ENCODE measurements at places on chromosomes 3 and 15.

DNA sequence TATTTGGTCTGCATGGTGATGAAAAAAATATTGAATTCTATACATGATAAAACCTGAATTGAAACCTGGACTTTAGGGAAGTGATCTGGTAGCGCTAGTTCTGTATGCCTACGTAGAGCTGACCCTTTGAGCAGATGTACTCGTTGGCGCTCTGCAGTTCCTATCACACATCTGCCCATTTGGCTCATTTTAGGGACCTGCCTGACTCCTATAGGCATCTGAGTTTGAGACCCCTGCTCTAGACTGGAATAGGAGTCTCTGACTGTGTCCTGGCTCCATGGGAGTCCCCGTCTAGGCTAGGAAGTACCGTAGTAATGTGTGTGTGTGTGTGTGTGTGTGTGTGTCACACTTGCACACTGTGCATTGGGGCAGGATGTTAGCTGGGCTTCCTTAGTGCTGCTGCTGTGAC lies 21.2 kb downstream of the STARD5 start:
- DNase-seq = no peak

- no peak for DNase-seq
Observed at GRCh38 chr3:154598166-154598565, 168.2 kb upstream of the GPR149 start.

DNA sequence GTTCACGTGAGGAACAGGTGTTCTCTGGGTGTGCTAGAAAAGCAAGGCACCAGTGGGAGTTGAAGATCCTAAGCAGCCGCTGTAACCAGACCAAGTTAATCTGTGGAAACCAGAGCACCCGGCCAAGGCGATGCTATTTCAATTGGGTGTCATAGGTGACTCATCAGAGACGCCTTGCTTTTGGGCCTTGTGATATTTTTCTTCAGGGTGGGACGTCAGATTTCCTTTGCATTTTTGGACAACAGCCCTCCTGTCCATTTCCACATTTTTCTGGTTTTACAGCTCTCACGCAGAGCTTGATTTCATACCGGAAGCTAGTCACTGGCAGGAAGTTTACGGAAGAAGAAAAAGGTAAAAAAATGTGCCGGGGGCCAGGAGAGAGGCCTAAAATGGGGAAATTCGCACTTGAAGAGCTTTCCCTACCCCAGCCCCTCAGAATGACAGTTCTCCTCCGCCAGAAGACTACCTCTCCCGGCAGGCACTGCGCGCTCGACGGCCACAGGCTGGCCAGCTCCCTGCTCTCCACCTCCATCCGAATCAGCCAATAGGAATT lies 471 bp upstream of the KBTBD8 start:
- no peak for DNase-seq

- peak; percentile 39 for DNase-seq
Observed at GRCh38 chr3:54146506-54147239, 24.3 kb downstream of the CACNA2D3 start.

- DNase-seq = peak; percentile 31
Observed at GRCh38 chr3:57397175-57398026, 104.9 kb upstream of the ASB14 start.

DNA sequence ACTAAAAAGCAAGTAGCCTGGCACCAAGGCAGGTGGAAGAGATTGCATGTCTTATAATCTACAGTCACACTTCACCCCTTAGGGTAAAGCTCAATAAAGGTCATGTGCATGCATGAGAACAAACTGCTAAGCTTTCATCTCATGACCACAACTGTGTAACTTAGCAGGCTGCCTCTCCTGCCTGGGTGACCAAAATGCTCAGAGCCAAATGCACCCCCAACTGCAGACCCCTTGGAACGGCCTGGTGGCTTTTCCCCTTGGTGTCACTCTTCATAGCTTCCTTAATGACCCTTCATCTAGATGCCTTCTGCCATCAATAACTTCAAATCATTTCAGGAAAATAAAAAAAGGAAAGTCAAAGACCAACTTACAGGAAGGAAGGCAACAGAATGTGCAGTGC lies 88.1 kb downstream of the ADAMTS17 start:
- DNase-seq = no peak

DNA sequence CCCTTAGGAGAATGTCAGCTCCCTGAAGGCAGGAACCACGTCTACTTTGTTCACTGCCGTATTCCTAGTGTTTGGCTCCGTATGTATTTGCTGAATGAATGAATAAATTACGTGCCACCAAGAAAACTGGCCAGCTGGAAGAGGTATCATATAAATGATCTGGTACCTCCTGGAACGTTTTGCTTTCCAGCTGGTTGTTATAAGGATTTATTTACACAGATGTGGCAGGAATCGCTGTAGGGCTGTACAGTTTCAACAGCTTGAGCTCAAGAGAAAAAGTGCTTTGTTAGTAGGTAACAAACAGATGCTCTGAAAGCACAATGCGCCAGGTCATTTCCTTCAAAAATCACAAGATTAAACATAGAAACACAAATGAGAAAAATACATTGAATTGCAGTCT lies 108.8 kb upstream of the ATP2B2 start:
- DNase-seq = no peak

DNA sequence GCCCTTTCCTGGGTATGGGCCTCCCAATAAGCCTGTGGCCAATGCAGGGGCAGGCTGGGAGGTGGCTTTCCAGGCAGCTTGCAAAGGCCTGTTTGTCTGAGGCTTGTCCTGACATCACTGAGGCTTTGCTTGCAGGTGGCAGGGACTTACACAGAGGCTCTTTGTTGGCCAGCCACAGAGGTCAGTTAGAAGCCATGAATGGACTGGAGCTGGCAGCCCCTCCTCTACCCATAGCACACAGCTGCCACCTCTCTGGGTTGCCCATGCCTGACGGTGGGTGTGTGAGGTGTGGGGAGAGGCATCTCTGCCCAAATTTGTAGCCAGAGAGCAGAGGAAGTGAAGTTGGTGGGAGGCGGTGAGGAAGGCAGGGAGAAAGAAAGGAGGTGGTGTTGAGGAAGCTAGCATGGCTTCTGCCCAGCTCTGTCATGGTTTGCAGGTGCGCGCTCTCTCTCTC lies 17.1 kb downstream of the LIMD1 start:
- DNase-seq = no peak

GRCh38 chr3:150114873-150115540 lies 144.3 kb upstream of the PFN2 start:
- peak; percentile 39 for DNase-seq

DNA sequence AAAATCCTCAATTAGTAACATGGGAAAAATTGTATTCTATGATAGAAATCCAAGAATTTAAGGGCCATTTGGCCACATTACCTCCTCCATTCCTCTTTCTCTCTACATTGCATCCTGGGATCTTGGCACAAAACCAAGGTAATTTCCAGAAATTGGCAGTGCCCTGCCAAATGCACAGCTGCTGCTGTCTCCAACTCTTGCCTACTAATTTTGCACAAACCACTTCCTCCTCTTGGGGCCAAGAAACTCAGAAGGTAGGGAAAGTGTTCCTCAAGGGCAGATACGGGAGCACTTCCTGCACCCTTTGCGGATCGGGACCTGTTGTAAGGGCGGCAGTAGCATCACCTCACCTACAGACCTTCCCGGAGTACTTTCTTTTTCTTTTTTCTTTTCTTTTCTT lies 57.8 kb downstream of the MAP3K13 start:
- no peak for DNase-seq

- DNase-seq = no peak
Observed at GRCh38 chr15:43104426-43104825, 1.4 kb downstream of the UBR1 start.

- peak; percentile 92 for DNase-seq
Observed at GRCh38 chr3:156218353-156218744, 98.0 kb downstream of the KCNAB1 start.

- DNase-seq = peak; percentile 48
Observed at GRCh38 chr3:74267588-74268184, 346.8 kb downstream of the CNTN3 start.

DNA sequence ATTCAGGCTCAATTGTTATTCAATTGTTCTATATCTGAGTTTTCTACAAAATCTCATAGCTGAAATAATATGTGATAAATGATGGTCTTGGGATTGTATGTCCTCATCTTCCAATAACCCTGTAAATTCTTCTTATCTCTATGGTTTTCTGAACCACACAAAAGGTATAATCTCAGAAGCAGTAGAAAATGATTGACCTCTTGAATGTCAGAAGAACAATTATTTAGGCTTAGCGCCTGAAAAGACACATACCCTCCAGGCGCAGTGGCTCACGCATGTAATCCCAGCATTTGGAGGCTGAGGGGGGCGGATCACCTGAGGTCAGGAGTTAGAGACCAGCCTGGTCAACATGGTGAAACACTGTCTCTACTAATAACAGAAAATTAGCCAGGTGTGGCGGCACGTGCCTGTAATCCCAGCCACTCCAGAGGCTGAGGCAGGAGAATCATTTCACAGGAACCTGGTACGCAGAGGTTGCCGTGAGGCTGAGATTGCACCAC lies 288.0 kb upstream of the TBC1D5 start:
- DNase-seq = peak; percentile 2

GRCh38 chr3:142210608-142211007 lies 14.8 kb downstream of the GK5 start:
- DNase-seq = no peak

DNA sequence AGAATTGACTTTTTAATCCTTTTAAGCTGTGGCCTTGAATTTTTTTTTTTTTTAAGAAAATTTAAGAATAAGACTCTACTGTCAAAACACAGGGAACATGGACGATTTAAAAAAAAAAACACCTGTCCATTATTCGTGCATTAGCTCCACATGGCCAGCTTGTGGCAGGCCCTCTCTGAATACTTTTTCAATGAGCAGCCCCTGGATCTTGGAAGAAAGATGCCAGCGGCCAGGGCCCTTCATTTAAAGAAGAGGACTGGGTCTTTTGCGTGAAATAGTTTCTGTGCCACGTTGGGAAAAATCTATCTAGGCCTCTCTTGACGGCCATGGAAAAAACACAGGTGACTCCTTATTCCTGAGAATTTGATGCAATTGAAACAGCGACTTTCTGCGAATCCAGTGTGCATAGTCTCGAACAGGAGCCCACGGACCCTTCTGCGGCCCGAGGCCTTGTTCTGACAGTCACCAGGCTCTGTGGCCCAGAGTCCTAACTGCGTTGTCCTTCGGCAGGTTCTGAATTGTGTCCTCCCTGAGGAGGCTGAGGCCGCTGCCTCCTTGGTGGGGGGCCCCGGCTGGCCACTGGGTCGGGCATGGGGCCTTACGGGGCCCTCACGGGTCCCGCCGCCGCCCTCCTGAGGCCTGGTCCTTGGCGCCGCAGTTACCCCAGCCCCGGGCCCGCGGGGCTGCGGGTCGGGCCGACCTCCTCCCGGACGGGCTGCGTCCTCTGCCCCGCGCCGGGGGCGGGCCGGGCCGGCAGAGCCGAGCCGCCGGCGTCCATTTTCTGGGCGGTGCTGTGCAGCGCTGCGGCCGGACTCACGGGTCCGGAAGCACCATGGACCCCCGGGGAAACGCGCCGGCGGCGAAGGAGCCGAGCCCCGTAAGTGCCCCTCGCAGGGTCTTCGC lies 33.5 kb downstream of the ZBTB38 start:
- peak; percentile 67 for DNase-seq

DNA sequence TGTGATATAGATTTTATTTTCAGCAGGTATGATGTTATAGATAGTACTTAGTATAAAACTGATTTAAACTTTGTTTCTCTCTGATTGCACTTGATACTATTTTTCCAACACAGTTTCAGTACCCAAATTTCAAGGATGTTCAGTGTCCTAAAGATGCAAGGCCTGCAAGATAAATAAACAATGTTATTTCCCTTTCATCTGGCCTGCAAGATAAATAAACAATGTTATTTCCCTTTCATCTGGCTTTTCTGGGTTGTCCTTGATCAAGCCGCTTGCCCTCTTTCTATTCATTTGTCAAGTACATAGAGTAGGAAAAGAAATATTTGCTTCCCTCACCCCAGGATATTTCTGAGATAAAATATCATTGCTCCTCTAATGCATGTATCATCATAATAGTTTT lies 571.0 kb downstream of the FGF12 start:
- no peak for DNase-seq

DNA sequence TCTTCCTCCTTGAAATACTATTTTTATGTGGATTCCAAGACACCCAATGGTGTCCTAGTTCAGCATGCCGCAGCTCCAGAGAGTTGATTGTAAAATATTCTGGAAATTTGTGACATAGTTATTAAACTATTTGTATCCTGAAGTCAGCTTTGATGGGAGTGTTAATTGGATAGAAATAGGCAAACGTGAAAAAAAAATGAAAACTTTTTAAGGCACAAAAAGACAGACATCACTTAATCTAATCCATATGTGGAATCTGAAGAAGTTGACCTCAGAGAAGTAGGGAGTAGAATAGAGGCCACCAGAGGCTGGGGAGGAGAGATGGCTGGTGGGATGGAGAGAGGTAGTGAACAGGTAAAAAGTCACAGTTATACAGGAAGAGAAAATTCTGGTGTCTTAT lies 704.2 kb downstream of the ROBO1 start:
- no peak for DNase-seq

DNA sequence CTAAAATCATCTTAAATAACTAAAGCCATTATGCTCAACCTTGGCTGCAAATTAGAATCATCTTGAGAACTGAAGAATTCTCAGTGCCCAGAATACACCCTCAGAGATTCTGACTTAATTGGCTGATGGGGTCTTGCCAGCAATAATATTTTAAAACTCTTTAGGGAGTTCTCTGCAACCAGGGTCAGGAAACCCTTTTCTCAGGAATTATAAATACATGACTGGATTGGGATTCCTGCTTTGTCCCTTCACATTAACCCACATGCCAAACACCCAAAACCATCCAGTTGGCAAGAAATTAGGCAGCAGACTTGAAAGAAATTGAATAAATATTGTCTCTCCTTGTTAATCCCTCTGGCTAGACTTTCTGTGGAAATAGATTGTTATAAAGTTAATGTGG lies 482.3 kb upstream of the NECTIN3 start:
- DNase-seq = no peak

Data from NCI-H1417 (cell line).